ENCODE measurements at places on chromosomes 6 and 20.

DNA sequence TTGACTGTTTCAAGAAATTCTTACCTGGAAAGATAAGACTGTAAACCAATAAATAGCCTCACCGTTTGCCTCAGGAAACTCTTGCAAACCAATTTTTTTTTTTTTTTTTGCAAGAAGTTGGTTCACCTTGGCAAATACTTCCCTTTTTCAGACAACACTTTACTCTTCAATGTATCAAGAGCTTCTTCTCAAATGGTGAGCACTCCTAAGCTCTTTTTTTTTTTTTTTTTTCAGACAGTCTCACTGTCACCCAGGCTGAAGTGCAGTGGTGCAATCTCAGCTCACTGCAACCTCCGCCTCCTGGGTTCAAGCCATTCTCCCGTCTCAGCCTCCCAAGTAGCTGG is 22.7 kb upstream of the SNTA1 start:
- DNase-seq = no peak

DNA sequence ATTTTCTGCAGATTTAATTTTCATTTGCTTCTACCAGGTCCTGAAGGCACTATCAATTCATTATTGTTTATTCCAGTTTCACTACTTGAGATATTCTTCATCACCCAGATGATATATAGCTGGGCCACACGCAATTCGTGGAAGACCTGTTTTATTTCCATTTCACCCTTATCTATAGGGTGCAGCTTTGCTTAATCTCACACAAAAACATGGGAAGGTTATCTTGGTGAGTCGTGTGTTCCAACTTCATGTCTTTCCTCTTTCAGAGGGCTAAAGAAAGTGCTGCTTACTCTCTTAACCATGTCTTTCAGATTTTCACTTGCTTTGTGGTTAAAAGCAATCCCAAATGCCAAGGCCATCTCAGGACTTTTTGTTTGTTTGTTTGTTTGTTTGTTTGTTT is 194.0 kb downstream of the SOD2 start:
- DNase-seq = no peak

GRCh38 chr6:36917541-36918193 is 31.9 kb downstream of the C6orf89 start:
- no peak for DNase-seq

DNA sequence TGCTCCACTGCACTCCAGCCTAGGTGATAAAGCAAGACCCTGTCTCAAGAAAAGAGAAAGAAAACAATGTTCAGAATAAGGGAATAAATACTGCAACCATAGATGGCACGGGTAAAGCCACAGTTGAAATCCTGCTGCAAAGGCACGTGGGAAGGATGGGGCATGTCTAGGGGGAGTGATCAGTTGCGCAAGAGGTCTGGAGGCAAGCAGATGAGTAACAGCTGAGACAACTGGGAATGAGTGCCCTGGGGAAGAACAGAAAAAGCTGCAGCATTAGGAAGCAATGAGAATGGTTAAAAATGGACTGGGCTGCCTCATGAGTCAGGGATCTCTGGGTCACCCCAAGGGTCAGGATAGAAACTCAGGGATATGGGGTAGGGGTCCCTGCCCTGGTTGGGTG is 96.3 kb downstream of the GMPR start:
- no peak for DNase-seq

DNA sequence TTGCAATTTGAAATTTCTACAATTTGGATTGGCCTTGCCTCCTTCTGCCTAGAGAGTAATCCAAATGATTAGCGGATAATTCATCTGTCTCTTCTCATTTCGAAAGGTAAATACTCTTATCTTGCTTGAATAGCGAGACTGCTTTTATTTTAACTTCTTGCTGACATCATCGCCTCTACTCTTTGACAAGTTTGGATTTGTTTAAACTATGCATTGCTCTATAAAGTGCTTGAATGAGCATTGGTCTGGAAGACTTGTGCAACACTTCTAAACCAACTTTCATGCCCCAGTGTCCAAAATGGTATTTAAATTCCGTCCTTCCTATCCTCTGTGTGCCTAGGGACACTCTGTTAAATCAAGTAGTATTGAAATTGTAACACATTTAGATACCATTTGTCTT is 384.1 kb upstream of the SLC35B3 start:
- no peak for DNase-seq

GRCh38 chr6:15596186-15596896 is 66.5 kb downstream of the DTNBP1 start:
- DNase-seq = no peak

GRCh38 chr20:57695012-57695411 is 14.8 kb downstream of the PMEPA1 start:
- DNase-seq = no peak

DNA sequence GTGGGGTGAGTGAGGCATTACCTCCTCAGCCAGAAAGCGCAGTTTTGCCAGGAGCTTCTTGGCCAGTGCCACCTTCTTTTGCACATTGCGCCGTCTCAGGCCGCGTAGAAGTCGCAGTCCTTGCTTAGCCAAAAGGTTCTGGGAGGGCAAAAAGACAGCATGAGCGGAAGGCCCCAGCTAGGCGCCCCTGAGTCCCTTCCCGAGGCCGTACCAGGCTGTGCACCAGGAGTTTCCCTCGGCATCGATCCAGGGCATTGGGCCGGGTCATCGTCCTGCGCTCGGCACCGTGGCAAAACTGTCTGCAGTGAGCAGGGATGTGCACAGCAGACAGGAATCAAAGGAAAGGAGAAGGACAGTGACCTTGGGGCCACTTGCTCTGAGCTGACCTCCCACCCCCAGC is 20.2 kb upstream of the SPAG4 start:
- DNase-seq = no peak

- DNase-seq = no peak
Observed at GRCh38 chr6:130679684-130680083, 147.5 kb upstream of the SMLR1 start.

DNA sequence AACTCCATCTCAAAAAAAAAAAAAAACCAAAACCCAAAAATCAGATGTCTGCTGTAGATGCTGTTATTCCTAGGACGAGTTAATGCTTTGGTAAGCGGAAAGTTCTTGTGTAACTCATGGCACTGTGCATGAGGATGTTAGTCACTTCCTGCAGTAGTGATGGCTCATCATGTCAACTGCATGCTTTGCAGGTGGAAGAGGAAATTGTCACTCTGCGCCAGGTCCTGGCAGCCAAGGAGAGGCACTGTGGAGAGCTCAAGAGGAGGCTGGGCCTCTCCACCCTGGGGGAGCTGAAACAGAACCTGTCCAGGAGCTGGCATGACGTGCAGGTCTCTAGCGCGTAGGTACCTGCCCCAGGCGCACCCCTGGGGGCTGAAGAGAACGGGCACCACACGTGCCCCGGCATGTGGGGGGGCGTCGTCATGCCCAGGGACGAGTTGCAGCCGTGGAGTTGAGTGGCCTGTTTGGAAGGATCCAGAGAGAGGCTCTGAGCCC is 8.5 kb downstream of the TPD52L2 start:
- DNase-seq = no peak

DNA sequence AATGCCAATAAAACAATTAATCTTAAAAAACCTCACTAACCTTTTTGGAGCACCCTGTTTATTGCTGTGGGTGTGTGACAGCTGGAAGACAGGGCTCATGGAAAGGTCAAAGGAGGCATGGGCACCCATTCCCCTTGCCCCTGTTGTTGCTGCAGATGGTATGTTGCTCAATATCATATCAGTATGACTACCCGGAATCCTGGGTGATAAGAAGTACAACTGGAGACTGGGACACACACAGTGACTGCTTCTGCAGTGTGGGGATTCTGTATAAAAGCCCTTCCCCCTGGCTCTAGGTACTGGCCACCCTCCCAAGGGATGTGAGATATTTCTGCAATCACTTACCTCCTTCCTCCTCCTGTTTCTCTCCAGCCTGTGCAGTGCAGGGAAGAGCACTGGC is 47.3 kb upstream of the IL20RA start:
- DNase-seq = no peak

DNA sequence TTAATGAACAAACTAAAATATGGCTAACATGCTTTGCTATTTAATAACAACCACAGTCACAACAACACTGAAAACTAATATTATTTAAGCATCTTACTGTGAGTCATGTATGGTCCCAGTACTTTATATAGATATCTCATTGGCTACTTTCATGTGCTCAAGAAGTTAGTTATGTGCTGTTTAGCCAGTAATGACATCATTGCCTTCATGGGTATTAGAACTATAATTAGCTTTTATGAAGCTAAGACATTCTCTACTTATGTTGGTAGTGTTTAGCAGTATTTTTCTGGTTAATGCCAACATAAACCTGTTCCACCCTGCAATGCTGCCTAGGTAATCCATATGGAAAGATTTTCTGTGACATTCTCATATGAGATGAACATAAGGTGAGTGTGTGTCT is 56.1 kb downstream of the ADGRG6 start:
- no peak for DNase-seq

- DNase-seq = no peak
Observed at GRCh38 chr6:147538821-147539220, 30.3 kb downstream of the SAMD5 start.
